ENCODE measurements at places on chromosomes 3 and 15. TPM values are rescaled to one million over a fixed set of nuclear protein-coding genes. Genes with fewer than 3 reads are reported as not detected.

GRCh38 chr3:53585049-53585448 lies 90.6 kb downstream of the CACNA1D start:
- no peak for DNase-seq

- DNase-seq, result peak; percentile 12
Measured at GRCh38 chr3:192637803-192638202, 89.5 kb downstream of the FGF12 start.

DNA sequence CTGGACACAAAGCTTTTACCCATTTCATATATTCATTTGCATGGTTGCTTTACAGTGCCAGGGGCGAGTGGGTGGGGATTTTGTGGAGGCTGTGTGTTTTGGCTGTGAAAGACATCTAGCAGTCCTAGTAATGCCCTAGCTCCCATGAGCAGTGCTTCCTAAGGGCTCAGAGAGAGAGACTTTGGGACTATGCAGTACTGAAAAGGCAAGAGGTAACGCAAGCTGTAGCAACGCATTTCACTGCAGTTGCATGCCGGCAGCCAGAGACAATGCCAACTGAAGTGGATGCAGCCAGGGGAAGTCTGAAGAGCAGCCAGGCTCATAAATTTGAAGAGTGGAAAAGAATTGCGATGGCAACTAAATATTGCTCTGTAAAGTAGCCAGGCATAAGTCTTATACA lies 27.4 kb upstream of the ATP10A start:
- DNase-seq, result no peak

DNA sequence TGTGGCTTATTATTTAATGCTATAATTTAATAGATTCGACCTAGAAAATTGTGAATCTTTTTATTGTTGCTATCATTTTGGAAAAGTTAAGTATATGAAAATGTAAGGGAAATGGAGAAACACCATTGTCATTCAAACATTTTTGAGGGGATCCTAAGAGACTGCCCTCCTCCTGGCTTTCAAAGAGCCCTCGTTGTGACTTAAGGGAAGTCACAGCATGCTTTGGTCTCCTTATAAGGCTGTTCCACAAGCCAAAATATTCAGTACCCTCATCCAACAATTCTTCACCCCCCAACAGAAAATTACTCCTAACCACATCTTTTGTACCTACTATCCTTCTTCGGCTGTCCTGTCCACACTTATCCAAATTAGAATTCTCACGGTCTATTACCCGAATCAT lies 140.2 kb downstream of the GBE1 start:
- DNase-seq, result no peak

GRCh38 chr15:99130765-99131440 lies 26.0 kb downstream of the SYNM start:
- no peak for DNase-seq

- DNase-seq, result peak; percentile 47
Measured at GRCh38 chr15:58742022-58742813, 7.3 kb downstream of the ADAM10 start.

GRCh38 chr15:85030301-85030929 lies 48.8 kb downstream of the PDE8A start:
- no peak for DNase-seq

DNA sequence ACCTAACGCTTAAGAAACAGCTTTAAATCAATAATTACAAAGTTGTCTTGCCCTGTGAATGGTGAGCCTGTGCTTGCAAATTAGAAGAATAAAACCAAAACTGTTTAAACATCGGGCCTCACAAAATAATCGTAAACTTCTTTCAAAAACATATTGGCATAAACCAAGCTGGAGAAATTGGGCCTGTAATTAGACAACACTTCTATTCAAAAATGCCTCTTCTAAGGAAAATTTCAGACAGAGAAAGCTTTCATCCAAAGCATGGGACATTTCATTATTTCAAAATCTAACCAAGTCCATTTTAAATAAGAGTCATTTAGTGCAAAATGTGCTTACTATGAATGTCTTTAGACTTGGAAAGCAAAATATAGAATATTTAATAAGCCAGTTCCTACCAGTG lies 35.5 kb upstream of the GNB4 start:
- DNase-seq, result no peak

GRCh38 chr15:56491110-56491722 lies 26.3 kb upstream of the MNS1 start:
- DNase-seq, result peak; percentile 82

DNA sequence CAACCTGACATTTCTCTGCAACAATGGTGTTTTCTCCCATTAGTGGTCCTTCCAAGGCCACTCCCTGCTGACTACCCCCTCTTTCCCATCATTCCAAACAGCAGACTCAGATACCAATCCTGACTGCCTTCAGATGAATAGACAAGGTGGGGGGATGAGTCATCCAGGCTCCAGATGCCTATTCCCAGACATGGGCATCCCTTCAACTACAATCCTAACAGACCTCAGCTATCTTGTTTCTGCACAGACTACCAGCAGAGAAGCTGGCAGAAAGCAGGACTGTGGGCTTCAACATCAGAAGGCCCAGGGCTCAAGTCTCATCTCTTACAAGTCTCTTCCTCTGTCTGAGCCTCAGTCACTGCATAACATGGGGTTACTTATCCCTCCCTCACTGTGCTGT lies 2.2 kb downstream of the RBP1 start:
- no peak for DNase-seq

DNA sequence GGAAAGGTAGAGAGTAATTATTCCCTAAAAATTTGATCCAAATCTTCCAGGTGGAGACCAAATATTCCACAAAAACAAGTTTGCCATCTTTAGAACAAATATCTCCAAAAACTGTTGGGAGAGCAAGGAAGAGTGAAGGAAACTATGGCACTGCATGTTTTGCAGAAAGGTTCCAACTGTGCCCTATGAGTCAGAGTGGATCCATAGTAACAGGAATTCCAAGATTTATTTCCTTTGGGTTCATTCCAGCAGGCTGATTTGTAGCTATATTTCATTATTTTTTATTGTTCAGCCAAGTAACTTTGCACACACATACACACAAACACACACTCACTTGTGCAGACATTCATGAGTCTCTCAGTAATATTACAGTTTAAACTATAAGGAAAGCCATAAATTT lies 459.7 kb upstream of the EPHA6 start:
- DNase-seq, result no peak

DNA sequence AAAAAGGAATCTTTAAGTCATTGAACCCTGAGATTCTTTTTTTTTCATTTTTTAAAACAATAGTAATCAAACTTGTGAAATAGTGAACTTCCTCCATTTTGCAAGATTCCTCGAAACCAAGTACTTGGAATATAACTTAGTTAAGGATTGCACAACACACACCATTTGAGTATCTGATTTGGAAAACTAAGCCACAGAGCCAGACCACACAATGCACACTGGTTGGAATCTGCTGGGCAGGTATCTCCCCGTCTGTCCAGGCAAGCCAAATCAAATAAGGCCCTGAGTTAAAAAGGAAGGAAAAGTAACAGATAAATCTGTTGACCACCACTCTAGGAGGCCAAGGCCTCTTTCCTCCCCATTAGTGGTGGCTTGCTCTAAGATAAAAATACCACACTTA lies 177.5 kb upstream of the ICE2 start:
- DNase-seq, result no peak

DNA sequence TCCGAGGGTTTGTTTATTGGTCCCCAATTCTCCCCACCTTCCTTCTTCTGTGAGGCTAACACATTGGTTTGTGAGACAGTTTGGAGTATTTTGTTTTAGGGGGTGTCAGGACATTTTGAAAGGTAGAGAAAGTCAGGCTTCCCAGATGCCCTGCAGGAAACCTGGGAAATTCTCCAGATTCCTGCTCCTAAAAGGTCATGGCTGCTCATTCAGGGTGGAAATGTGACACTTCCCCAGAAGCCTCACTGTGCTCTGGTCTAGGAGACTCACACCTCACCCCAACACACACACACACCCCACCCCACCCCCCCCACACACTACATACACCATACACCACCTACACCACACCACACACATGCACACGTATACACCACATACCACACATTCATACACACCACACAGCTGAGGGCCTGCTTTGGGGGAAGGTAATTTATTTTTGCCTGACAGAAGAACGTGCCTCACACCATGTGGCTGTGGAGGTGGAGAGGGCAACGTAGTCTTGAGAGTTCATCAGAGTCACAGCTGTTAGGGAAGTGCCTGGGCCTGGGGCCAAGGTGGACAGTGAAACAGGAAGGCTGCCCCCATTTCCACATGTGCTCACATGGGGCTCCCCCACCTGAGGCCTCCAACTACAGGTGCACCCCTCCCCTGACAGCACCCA lies 40.4 kb upstream of the LIMD1 start:
- peak; percentile 78 for DNase-seq

- no peak for DNase-seq
Measured at GRCh38 chr3:17823036-17823435, 80.6 kb upstream of the TBC1D5 start.

- DNase-seq, result no peak
Measured at GRCh38 chr3:162845918-162846317, 1349.3 kb downstream of the OTOL1 start.

DNA sequence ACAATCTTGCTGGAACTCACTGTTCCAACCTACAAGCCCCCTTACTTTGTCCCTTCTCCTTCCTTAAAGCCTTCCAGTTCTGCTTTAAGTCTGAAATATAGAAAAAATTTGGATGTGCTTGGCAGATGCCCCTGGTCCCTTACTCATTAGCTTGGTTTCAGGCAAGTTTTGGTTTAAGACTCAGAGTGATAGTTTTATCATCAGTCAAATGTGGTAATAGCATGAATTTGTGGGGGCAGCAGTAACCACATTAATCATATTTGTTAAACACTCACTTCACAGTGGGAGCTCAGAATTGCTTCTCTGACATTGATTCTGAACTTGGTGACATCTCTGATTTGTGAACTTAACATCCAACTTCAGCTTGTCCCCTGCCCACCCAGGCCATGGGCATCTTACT lies 58.3 kb upstream of the ALDH1A3 start:
- DNase-seq, result no peak

DNA sequence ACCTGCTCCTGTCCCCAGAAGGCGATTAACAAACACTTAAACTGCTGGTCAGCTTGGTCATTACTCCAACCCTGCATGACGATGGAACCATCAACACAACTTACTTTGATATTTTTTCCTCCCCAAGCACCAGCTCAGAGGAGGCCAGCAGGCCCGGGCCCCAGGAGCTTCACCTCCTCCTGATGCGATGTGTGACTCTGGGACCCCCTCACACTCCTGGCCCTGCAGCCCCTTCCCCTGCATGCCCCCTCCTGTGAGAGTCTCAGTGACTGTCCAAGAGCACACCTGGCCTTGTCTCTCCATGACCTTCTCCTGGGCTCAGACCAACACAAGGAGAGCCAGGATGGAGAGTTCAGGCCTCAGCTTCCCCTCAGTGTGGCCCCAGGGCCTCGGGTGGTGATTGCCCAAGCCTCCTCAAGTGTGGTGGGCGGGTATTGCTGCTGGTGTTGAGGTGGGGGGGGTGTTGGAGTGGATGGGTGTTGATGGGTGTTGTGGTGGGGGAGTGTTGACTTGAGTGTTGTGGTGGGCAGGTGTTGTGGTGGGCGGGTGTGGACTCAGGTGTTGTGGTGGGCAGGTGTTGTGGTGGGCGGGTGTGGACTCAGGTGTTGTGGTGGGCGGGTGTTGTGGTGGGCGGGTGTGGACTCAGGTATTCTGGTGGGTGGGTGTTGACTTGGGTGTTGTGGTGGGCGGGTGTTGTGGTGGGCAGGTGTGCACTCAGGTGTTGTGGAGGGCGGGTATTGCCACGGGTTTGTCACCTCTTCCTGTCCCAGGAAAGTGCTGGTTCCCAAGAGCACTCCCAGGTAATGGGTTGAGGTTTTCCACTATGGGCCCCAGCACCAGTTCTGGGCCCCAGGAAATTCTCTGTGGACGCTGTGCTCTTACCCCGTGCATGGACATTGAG lies 68.1 kb downstream of the TFRC start:
- DNase-seq, result no peak

- DNase-seq, result no peak
Measured at GRCh38 chr3:28934126-28934813, 346.6 kb upstream of the RBMS3 start.

GRCh38 chr3:112640930-112641801 lies at the start of gene CCDC80:
CCDC80 (minus strand) TSS chr3:112641143; CDS start chr3:112639905, 1,238 bp downstream.
- DNase-seq, result peak; percentile 75

GRCh38 chr3:12230877-12231276 lies 58.0 kb upstream of the PPARG start:
- DNase-seq, result no peak

GRCh38 chr15:35381328-35381727 lies 164.6 kb downstream of the DPH6 start:
- DNase-seq, result no peak

- no peak for DNase-seq
Measured at GRCh38 chr3:150341891-150342290, 66.2 kb upstream of the TSC22D2 start.

- DNase-seq, result no peak
Measured at GRCh38 chr3:188469228-188469885, 315.4 kb downstream of the LPP start.

DNA sequence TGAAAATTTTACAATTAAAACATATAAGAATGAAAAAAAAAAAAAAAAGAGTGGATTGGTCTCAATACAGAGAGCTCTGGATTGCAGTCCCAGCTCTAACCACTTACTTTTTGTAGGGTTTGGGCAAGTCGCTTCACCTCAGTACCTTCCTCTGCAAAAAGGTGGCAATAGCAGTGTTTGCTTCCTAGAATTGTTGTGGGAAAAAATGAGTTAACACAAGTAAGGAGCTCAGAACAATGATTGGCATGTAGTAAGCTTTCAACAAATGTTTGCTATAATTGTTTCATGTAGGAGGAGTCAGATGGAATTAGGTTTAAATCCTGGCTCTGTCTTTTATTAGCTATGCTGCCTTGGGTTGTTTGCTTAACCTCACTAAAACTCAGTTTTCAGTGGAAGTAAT lies 425.2 kb upstream of the TBL1XR1 start:
- DNase-seq, result no peak

Gene NR2F2
- polyA plus RNA-seq, result 53.8 TPM

Gene ZNF385D
- 30.2 TPM for polyA plus RNA-seq

Gene IGDCC3
- polyA plus RNA-seq, result 3.3 TPM

Gene GPR171
- 1.3 TPM for polyA plus RNA-seq

Gene FBXL22
- polyA plus RNA-seq, result 27.0 TPM

Gene TMEM212
- 0.35 TPM for polyA plus RNA-seq

Gene GNAT1
- 0.31 TPM for polyA plus RNA-seq

Gene ZNF620
- 2.4 TPM for polyA plus RNA-seq

Gene CELSR3
- 0.87 TPM for polyA plus RNA-seq

Gene ITIH1
- not detected for polyA plus RNA-seq

Gene SAMD7
- polyA plus RNA-seq, result not detected

Gene CCDC54
- 3.7 TPM for polyA plus RNA-seq

Gene WDR93
- polyA plus RNA-seq, result 0.07 TPM

Gene CIDEC
- 0.53 TPM for polyA plus RNA-seq

Gene KIF9
- polyA plus RNA-seq, result 6.5 TPM

Gene NMNAT3
- 3.3 TPM for polyA plus RNA-seq

Gene EPHB3
- 33.4 TPM for polyA plus RNA-seq

Data from muscle of back (tissue), 13 donors.